Progenitor cell of endocrine pancreas (in vitro differentiated cells): ENCODE measurements at places on chromosomes 2 and 18.

- no peak for DNase-seq
These were observed 22.7 kb upstream of the PTPN2 start for GRCh38 chr18:12906773-12907172.

DNA sequence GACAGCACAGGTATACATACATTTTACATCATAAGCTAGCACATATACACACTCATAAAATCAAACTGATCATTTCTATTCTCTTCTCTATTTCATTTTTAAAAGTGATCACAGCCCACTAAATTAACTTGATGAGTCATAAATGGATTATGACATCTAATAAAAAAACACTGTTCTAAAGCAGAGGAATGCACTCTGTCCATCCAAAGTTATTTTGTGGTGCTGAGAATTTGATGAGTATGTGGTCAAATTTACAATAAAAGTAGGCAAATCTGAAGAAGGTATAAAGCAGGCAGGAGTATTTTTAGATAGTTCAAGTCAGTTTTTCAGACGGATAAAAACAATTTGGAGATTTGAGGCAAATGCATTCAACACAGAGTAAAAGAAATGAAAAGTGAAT lies 104.4 kb downstream of the NOL4 start:
- no peak for DNase-seq

GRCh38 chr2:239671471-239671870 lies 270.7 kb upstream of the HDAC4 start:
- DNase-seq = no peak

- peak; percentile 84 for DNase-seq
These were observed at the start of gene ATP5MC3 for GRCh38 chr2:175181104-175181876. Gene ATP5MC3 (minus strand): TSS chr2:175181710. CDS start chr2:175181393, 317 bp downstream.

GRCh38 chr2:17583646-17584045 lies 43.1 kb downstream of the VSNL1 start:
- no peak for DNase-seq

DNA sequence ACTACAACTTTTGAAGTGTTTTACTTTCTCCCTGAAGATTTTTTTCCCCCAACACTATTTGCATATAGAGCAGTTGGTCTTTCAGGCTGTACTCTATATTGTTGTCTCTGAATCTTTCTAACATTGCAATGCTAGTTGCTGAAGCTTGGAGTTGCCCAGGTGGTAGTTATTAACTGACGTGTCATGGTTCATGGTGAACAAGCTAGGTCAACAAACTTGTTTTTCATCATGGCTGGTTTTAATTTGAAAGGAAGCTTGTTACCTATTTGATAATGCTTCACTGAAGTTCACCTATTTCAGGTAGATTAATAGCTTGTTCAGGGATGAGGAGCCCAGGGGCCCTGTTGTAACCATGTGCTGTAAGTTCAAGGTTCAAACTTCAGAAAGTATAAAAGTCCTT lies 158.8 kb upstream of the ZEB2 start:
- DNase-seq = no peak

GRCh38 chr18:8975624-8976023 lies 126.9 kb upstream of the NDUFV2 start:
- DNase-seq = no peak

GRCh38 chr2:7020939-7021470 lies 103.8 kb downstream of the RNF144A start:
- no peak for DNase-seq

DNA sequence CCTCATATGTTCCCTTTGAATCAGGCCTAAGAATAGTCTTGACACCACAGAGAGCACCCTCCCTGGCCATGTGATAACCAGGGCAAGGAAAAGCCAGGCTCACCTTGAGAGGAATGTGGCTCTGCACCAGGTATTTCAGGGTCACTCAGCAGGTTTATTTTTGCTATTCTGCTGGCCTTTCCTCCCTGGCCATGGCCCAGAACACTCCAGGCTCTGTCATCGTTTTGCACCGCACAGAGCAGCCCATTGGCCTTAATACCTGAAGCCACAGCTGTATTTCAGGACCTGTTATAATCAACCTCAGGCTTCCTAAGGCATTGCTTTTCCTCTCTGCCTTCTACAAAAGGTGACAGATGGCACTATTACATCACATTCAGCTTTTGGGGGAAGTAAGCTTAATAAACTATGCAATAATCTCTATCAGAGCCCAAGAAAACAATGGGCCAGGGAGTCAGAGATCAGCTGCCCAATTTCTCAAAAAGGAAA lies 668.3 kb downstream of the IRS1 start:
- no peak for DNase-seq

GRCh38 chr18:9696701-9697100 lies 11.4 kb upstream of the RAB31 start:
- DNase-seq = no peak

DNA sequence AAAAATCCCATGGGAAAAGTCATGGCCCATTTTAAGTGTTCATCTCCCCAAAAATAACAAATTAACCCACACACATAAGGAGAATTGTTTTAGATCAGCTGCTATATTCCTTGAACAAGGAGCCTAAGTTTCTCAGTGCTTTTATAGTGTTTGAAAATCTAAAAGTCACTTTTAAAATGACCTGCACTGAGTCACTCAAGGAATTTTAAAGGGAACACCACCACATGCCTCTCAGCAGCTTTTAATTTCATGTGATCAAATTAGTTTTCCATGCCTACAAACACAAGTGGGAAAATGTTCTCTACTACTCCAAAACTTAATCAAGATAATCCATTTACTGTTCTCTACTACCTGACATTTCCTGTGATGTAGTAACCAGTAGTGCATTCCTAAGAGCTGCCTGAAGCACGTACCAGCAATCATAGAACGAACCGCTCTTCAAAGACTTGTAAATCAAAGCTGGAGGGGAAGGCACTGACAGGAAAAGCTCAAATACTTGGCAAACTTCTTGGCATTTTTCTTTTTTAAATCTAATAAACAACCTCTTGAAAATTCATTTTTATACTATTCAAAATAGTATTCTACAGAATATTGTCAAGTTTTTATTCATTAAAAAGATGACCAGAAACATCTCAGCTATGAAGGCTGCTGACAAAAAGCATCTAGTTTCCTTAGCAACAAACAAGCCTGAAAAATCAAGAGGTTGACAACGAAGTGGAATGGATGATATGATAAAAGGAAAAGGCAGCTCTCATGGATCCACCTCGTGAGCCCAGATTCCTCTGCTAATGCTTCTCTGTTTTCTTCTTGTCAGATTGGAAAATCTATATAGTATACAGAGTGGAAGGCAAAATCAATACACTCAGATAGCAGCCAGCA lies 37.2 kb downstream of the LRPPRC start:
- DNase-seq = no peak

DNA sequence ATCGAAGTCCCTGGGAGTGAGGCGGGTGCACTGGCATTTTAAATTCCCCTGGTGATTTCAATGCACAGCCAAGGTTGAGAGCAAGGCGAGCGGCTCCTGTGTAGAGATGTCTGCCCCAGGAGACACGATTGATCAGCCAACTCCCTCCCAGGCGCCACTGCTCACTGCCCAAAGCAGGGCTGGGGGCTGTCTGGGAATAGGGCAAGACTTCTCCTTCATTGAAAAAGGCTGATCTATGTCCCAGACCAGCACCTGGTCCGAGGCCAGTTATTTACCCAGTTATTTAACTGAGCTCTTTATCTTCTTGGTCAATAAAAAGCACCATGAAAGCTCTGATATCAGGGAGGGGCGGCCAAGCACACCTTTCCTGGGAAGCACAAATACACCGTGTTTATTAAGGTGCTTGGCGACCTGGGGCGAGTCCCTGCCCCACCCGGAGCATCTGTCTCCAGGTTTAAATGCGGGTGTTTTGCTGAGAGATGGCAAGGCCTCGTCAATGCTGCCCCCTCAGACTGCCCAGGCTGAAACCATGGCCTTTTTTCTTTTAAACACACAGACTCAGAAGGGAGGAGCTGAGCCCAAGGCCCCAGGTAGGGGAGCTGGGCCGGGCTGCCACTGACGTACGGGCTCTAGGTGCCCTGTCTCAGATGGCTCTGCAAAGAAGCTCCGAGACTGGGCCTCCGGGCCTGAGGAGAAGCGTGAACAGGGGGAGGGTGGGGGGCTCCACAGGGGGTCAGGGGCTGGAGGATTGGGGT lies 73.9 kb upstream of the HPCAL1 start:
- DNase-seq = peak; percentile 42

DNA sequence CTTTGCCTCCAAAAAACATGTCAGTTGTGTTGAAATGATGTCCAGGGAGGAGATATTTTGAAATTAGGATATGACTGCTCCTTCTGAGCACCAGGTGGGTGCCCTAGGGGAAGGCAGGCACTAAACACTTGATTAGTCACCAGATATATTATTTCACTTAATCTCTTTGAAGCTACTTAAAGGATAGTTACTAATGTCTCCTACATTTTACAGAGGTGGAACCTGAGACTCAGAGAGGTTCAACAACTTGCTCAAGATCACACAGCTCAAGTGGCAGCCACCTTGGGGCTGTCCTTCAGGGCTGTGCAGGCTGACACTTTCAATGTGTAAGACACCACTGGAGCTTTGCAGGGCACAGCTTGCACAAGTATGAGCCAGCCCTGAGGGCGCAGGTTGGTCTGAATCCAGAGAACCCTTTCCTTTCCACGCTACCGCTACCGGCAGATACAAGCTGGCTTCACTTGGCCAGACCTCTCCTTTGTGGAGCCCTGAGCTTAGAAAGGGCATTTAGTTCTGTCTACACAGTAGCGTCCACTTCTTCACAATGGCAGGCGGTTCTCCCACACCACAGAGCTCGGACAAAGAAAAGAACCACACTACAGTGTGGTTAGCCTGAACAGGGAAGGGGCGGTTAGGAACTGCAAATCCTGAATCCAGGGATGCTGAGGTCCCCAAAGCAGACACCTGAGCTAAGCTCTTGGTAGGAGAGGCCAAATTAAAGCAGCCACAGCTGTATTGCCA lies 16.4 kb downstream of the ALPK2 start:
- no peak for DNase-seq

DNA sequence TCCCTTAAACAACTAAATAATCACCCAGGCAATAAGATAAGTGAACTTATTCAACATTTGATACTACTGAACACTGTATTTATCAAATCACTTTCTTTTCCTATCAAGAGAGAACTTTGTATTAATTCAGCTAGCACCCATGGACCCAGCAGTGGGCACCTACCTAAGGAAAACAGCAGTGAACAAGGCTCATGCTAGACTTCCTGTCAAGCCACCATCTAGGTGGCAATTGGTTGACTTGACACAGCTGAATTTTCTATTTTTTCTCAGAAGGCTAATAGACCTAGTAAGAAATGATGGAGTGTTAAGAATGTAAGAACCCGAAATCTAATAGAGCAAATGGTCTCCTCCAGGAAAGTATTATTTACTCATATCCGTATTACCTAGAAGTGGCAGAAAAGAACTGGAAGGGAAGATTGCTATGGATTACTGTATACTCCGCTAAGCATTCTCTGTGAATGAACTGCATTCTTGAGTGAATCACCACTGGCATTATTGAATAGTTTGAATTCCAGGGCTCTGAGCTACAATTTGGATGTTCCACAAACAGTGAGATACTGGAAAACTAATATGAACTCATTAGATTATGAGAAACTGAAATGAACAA lies 988.2 kb upstream of the CDH2 start:
- no peak for DNase-seq

- DNase-seq = no peak
These were observed 902 bp downstream of the MCFD2 start for GRCh38 chr2:46914578-46915230.

DNA sequence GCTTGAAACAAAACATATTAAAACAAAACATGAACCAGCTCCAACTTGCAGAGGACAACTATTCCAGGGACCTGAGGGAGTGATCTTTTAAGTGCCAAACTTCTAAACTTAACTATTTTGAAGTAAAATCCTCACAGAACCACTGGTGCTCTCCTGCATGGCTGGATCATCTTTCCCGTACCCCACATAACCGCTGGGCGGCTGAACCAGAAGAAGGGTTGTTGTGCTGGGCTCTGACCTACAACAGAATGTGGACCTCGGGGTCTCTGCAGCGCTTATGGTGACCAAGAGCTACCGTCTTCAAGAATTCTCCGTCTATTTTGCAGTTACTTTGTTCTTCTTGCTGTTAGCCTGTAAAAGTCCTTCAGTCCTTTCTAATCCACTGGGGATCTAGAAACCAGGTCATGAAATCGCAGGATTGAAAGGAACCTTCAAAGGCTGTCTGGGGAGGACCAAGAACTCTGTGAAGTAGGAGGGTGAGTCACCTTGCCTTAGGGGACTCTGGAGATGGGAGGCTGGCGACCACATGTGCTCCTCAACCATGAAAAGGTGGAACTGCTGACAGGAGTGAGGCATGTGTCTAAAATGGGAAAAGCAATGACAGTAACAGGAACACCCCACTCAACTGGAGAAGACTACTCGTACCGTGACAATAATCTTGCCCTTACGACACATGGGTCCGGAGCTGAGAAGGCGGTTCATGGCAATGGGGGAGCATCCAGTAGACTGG lies 46.6 kb downstream of the HDLBP start:
- no peak for DNase-seq

DNA sequence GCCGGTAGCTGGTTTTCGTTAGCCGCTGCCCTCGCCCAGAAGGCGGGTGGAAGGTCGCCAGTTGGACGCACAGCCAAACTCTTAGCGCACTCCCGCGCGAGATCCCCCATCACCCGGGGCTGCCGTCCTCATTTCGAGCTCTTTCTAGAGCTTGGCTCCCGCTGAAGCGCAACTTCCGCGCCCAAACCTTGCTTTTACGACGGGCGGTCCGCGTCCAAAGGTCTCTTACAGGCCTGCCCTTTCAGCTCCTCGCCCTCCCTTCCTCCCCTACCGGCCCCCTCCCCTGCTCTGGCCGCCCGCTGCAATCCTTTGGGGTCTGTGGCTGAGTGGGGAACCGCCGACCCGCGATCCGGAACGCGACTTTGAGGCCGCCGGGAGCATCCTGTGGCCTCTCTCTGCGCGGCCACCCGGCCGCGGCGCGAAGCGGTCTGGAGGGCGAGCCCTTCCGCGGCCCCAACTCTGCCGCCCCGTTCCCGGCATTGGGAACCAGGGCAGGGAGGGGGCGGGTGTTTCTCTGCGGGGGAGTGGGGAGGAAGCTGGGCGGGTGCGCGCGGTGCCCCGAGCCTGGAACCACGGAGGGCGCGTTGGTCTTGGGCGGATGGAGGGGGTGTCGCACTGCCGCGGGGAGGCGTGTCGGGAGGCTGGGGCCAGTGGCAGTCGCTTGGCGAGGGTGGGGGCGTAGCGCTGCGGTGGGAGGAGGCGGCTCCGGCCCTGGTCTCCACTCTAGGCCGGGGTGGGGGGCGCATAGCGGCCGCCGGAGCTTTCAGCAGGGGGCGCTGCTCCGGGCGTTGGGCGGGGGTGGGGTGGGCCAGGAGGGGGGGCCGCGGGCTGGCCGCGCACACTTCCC lies at the start of gene GDF7:
Gene GDF7 (plus strand): TSS at position 841 of the 847 bp plus-strand sequence. CDS start 96 bp downstream, outside the sequence.
- no peak for DNase-seq

DNA sequence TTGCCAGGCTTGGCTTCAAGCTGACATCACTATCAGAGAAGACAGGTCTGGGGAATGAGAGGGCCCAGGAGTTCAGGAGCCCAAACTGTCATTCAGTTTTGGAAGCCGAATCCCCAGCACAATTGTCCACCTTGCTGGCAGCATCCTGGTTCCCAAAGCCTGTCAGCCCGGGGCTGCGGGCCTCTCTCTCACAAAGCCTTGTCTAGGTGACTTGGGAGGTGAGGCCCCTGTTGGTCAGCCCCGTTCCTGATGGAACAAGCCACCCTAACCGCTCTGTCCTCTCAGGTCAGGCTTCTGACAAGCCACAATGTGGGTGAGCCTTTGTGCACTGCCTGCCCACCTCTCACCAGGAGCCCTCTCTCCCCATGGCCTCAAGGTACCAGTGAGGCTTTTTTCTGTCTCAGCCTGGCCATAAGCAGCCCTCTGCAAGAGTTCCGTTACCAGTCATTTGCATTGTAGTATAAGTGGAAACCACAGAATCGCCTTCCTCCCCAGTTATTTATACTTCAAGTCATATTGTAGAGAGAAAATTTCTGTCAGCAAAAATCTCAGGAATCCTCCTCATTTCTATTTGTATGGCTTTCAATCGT lies 100.6 kb downstream of the MSH2 start:
- DNase-seq = no peak

GRCh38 chr2:60557486-60557864 lies 4.0 kb upstream of the BCL11A start:
- DNase-seq = no peak
